ENCODE measurements at places on chromosomes 16 and 17.

- DNase-seq = peak; percentile 85
Observed at GRCh38 chr16:90077240-90077756, at the start of gene PRDM7. Gene PRDM7 (minus strand): TSS chr16:90077331. CDS start chr16:90075910, 1,421 bp downstream.

DNA sequence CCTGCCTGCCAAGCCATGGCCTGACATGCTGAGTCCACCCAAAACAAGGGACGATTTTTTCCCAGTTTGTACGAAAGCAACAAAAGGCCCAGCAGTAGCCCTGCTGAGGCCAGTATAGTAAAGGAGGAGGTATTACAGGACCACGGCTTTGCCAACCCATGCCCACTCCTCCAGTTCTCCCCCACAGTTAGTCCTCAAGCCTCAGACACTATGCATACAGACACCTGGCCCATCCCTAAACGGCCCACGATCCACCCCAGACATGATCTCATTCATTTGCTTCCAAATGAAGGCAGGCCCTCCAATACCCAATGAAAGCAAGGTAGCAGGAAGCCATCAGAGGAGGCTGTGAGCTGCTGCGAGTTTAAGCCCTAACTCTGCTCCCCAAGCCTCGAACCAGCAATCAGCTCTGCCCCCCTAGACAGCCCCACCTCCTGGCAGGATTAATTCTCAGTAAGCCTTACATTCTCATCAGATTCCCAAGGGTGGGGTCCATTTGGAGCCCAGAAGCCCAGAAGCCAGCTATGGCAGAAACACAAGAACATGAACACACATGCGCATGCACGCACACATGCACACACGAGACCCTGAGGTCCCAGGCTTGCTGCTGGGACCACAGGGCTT, 4.9 kb downstream of the HDAC5 start:
- DNase-seq = no peak

DNA sequence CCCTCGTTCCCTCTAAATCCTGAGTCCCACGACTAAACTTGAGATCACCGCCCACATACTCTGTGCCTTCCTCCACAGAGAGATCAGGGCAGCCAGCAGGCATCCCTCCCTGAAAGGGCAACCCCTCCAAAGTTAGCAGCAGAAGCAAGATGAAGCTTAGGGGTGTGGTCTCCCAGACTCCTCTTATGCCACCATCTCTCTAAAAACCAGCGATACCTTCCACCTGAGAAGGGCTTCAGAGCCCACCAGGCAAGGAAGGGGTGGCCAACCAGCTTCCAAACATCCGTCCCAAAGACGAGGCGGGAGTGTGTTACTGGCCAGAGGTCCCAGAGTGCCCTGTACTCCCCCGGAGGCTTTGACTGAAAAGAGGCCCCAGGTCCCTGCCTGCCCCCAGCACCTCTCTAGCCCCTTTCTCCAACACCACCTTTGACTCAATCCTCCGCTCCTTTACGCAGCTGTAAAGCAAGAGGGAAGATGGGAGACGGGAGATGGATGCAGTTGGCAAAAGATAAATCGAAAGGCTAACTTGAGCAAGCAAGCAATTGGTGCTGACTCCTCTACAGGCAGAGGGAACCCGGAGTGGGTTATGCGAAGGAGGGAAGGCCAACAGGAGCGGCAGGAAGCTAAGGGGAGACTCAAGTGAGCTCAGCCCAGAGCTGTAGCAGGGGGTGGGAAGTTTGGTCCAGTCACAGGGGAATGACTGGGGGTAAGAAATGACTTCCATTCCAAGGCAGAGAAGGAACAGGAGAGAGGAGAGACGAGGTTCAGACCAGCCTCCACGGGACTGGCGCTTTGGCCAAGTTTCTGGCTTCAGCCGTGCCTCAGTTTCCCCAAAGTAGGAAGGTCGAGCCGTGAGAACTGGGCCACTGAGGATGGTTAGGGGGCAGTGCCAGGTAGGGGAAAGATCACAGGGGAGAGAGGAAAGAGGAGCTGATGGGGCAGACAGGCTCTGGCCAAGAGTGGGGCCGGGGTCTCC, 1.0 kb downstream of the ST3GAL2 start:
- no peak for DNase-seq

GRCh38 chr16:11675561-11676511, 7.6 kb downstream of the SNN start:
- DNase-seq = no peak

DNA sequence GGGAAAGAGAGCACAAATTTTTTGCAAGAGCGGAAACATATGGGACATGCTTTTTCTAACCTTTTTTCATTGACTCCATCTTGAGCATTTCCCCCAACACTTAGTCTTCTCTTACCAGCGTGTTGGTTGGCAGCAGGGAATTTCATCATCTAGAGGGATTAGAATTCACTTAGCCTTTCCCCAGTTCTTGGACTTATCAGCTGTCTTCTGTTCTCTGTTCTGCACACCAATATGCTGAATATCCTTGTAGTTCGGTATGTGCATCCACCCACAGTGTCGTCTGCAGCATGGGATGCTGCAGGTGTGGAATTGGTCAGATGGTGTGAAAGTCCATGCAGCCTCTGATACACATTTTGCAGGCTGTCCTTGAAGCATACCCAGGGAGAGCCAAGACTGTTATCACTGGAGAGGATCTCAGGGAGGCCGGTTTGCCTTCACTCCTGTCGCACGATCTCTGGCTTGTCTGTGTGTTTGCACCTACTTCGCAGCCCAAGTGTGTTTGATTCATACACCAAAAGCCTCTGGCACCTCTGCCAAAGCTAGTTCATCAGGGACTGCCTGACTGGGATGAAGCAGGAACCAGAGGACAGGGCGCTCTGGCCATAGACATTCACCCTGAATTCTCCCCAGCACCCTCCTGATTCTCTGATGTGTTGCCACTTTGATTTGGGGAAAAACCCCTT, 93.3 kb downstream of the SOCS1 start:
- DNase-seq = no peak

- no peak for DNase-seq
Observed at GRCh38 chr17:28725660-28726225, 290 bp downstream of the TLCD1 start.

DNA sequence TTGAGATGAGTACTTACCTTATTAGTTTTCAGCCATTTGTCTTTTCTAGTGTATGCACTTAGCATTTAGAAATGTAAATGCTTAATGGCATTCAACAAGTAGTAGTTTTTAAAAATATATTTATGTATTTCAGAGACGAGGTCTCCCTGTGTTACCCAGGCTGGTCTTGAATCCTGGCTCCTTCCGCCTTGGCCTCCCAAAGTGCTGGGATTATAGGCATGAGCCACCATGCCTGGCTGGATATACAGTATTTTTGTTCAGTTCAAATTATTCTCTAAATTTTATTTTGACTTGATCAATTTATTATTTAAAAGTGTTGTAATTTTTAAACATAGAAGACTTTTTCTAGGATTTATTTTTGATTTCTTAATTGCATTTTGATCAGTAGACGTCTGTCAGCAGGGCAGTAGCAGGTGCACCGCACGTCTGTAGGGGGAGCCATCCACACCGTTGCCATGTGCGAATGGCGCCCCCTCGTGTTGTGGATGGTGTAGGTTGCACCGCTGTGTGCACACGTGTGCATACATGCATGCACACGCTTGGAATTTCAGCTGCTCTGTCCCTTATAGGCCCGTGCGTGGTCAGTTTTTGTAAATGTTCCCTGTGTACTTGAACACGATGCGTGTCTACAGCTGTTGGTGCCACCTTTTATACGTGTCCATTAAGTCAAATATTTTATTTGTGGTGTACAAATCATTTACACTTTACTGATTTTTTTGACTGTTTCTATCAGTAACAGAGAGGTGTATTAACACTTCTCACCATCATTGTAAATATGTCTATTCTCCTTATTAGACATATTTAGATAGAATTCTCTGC, 30.6 kb downstream of the RPTOR start:
- peak; percentile 88 for DNase-seq

All from activated CD8-positive, alpha-beta memory T cell treated with anti-CD3 and anti-CD28 coated beads for 1 hour (primary cell).